ENCODE measurements at places on chromosomes 6 and 20.
A peak's percentile ranks its signal among the peaks of the same experiment; 100 is the strongest.

DNA sequence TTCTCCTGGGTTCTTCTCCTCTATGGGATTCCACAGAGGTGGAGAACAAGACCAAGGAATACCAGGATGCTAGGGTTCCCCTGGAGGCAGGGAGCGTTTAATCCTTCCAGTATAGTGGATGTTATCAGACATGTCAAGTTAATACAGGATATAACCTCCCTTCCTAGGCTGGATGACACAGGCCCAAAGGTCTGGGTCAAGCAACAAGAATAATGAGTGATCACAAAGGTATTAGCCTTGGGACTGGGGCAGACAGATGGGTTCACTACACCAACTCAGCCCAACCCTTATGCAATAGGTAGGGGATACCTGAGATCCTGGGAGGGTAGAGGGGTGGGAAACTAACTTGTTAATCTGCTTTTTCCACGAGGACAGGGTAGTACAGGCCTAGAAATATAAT lies 690.3 kb downstream of the HTR1B start:
- no peak for DNase-seq

DNA sequence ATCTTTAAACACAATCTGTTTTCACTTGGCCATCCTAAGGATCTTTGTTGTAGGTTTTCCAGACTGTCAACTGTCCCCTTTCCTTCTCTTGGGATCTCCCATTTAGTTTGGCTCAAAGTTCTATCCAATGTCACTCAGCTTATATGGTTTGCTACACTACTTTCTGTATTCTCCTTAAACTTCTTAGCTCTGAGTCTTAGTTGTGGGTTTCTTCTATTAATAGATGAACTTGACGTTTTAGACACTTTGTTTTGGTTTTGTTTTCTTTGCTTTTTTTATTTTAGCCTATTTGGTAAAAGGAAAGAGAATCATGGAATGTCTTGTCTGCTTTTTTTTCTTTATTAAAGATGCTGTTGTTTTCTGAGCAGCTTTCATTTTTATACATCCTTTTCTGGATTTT lies 11.4 kb downstream of the RMND1 start:
- no peak for DNase-seq

DNA sequence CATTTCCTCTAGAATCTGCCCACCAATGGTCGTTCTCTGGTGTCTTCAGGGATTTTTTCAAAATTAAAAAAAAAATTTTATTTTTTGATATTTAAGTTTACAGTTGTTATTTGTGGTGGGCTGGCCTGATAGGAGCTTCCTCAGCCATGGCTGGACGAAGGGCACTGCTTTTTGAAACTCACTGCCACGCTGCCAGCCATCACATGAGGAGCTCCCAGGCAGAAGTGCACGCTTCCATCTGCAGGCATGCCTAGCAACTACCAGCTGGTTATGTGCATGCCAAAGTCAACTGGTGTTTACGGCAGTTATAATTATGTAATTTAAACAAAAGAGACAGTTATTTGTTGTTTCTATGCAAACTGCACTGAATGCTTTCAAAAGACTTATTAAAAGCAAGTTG lies 105.1 kb downstream of the IRF4 start:
- no peak for DNase-seq

GRCh38 chr6:34414999-34415858 lies 10.6 kb downstream of the RPS10 start:
- peak; percentile 69 for DNase-seq

DNA sequence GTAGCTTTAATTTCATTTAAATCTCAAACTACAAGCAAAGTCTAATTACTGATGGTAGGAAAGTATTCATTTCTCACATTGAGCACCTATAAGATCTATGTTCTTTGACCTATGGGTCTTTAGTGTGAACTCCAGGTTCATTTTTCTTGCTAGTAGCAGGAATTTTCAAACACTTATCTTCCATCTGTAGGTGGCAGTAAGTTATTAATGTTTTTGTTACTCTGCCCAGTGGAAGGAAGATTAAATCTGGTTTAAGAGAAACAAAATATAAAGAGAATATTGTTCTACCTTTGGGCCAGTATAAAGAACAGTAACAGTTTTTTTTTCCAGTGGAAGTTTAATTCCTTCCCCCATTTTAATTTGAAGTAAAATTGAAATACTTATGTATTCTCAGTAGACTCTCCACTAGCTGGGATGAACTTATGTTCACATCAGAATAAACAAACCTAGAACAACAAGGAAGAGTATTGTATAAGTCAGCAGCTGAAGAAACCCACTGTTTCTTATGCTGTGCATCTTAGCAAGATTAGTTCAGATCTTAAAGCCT lies 328.2 kb downstream of the PHF3 start:
- no peak for DNase-seq

GRCh38 chr20:23492292-23492691 lies 1.4 kb downstream of the CST8 start:
- DNase-seq: no peak

- no peak for DNase-seq
Observed at GRCh38 chr6:15909290-15910070, 219.4 kb upstream of the MYLIP start.

DNA sequence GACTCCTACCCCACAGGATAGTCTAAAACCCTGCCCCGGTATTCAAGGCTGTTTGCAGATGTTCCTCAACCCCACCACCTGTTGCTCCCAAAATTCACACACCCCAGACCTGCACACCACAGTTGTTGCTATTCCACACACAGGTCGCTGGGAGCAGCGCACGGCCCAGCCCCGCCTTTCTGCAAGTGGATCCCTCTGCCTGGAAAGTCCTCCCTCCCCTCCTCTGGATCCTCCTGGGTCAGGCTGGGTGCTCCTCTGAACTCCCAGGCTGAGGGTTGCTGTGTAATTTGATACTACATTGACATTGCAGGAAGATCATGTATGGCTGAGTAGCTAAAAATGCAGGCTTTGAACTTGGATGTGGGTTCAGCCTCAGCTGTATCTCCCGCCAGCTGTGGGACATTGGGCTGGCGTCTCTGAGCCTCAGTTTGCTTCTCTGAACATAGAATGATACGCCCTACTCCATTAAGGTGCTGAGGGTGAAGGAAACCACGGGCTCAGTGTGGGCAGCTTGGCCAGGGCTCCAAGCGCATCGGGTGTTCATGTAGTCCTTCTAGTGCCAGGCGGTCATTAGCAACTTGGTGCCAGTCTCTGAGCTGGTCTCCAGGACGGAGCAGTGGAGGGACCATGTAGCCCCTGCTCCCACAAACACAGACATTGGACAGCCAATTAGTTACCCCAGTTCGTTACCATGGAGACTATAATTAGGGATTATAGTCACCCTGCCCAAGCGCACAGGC lies 13.9 kb upstream of the CCN5 start:
- DNase-seq: no peak

GRCh38 chr6:154139892-154140291 lies 100.9 kb downstream of the OPRM1 start:
- DNase-seq: no peak

GRCh38 chr6:114407426-114408035 lies 64.7 kb upstream of the HS3ST5 start:
- no peak for DNase-seq

GRCh38 chr6:104862456-104862855 lies 2.7 kb upstream of the HACE1 start:
- DNase-seq: no peak

DNA sequence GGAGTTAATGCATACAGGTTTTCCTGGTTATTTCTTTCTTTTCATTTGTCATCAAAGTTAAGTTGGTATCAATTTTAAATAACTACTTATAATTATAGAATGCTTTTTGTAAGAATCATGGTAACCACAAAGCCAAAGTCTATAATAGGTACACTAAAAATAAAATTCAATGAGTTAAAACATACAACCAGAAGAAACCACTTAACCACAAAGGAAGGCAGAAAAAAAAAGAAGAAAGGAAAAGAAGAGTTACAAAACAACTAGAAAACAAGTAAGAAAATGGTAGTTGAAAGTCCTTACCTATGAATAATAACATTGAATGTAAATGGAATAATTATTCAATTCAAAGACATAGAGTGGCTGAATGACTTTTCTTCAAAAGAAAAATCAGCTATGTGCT lies 45.6 kb downstream of the THBS2 start:
- DNase-seq: no peak

GRCh38 chr6:88532241-88532860 lies 366.2 kb upstream of the CNR1 start:
- no peak for DNase-seq

GRCh38 chr6:137097057-137097456 lies 52.3 kb upstream of the IL20RA start:
- DNase-seq: no peak

GRCh38 chr6:35713006-35713767 lies 23.6 kb upstream of the ARMC12 start:
- DNase-seq: no peak

DNA sequence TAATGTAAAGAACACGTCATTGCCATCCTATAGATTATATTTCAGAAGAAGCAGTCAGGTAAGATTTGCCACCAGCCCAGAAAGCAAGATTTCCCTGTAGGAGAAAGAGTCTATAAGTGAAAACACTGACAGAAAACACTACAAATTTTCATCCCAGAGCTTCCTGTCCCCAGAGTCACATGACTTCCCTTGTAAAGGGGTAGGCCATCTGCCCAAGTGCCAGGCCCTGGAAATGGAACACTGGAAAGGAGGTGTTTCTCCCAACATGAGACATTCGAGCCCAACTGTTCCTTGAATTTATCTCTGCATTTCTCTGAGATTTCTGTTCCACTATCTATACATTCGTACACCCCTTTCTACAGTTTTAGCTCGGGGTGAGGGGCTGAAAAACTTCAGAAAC lies 46.9 kb downstream of the RAMACL start:
- no peak for DNase-seq

- no peak for DNase-seq
Observed at GRCh38 chr6:54805077-54805476, 41.5 kb upstream of the FAM83B start.

- no peak for DNase-seq
Observed at GRCh38 chr6:31718265-31718664, 3.1 kb downstream of the LY6G6D start.

DNA sequence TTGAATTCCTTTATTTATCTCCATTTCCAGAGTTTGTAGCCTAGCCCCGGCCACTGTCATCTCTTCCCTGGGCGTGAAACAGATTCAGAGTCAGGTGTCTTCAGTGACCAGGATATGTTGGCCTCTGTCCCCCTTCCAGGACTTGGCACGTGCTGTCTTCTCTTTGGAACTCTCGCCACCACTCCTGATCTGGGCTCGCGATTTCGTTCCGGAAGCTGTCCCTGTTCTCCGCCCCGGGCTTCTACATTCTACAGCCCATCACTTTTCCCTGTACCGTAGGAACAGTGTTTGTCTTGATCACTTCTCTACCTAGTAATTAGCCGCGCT lies 739 bp downstream of the GSS start:
- DNase-seq: no peak

DNA sequence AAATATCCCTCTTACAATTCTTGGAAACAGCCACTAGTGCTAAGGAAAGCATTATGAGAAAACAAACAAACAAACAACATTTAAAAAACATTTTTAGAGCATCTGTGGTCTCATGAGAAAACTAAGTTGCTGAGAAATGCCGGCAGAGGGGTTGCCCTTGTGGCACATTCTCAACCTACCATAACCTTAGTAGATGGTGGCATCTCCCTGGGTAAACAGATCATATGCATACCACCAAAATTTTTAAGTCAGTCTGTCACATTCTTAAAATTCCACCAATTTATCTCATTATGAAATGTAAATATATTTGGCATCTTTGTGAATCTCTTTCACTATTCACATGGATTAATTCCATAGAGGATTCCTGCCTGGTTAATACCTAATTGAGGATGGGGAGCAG lies 575.7 kb upstream of the MARCKS start:
- DNase-seq: no peak

- DNase-seq: peak; percentile 65
Observed at GRCh38 chr20:45407067-45407745, 883 bp upstream of the DBNDD2 start.

GRCh38 chr6:150698391-150698790 lies 98.7 kb downstream of the PLEKHG1 start:
- DNase-seq: no peak

DNA sequence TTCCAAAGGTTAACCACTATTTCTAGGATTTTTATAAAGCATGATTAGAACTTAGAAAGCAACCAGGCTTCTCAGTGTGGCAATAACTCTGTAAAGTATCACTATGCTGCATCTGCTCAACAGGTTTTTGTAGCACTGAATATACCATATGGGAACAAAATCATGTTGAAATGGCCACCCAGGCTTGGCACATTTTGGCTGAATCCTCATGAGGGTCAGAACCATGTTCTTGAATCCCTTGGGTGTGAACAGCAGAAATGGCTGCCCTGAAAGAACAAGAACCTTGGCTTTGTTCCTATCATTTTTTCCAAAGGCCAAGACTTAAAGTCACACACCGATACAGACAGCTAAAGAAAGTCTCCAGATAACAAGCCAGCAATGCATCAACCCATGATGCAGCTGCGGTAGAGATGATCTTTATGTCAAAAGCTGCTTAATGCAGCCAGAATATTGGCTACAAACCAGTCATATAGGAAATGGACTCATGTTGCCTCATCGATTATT lies 283.0 kb upstream of the NOX3 start:
- no peak for DNase-seq

DNA sequence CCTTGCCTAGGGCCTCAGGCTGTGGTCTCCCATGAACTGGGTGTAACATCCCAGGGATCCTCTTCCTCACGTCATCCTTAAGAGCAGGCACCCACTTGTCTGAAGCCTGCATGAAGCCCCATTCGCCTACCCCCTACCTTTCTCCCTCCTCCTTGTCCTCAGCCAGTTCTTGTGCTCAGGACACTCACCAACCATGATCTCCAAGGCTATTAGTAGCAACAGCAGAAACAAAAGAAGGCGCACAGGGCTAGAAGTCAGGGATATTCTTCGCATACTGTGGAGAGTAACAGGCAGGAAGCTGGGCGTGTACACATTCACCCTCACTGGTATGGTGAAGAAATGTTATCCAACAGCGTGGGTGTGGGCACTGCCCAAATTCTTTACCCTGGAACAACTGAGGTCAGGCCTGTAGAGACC lies 7.3 kb downstream of the RAET1E start:
- DNase-seq: no peak

GRCh38 chr6:138031850-138032249 lies 75.4 kb downstream of the PERP start:
- no peak for DNase-seq

DNA sequence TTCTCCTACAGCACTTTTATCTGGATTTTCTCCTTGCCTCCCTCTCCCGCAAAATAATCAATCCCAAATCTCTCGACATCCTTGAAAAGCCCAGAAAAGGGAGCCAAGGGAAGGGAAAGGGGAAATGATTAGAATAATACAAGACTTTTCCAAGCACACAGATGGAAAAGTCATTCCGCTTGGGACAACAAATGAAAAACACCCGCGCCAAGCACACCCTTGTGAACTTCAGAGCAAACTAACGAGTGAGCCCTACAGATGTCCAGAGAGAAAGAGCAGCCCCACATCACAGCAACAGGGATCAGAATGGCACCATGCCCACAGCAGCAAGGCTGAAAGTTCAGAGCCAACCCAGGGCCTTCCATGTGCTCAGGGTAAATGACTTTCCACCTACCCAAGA lies 49.6 kb downstream of the NINL start:
- DNase-seq: no peak

- DNase-seq: peak; percentile 44
Observed at GRCh38 chr6:7260291-7261031, 52.5 kb downstream of the SSR1 start.

- DNase-seq: no peak
Observed at GRCh38 chr6:15508441-15508871, 154.4 kb downstream of the DTNBP1 start.

Data from aorta (tissue), 5 donors.